ENCODE measurements at places on chromosomes 1 and 21.

- DNase-seq: no peak
These were observed 11.3 kb downstream of the CDK18 start for GRCh38 chr1:205515781-205516253.

- DNase-seq: peak; percentile 60
These were observed 12.0 kb downstream of the XCL2 start for GRCh38 chr1:168531615-168532345.

DNA sequence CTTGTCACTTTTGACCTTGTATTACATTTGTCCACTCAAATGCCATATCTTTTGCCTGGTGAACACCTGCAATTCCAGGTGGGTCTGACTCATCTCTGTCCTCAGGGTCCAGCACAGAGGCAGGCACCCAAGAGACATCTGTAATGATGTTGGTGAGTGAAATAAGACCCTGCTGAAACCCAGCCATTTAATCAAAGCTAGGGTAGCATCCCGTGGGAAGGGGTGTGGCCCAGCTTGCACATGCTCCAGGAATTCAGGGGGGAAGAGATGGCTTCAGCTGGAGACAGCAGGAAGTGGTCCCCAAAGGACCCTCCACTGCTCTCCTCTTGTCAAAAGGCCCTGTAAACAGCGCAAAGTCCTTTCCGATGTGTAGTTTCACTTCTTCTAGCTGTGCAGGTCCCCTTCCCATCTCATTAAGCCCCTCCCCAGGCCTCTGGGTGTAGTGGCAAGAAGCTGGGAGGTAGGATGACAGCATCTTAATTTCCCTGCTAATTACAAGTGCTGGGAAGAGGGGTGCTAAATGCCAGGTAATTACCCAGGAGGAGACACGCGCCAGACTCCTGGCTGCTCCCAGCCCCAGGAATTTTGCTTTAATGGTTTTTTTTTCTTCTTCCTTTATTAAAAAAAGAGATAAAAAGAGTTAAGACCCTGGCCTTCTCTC is 54.4 kb upstream of the TRABD2B start:
- DNase-seq: no peak

DNA sequence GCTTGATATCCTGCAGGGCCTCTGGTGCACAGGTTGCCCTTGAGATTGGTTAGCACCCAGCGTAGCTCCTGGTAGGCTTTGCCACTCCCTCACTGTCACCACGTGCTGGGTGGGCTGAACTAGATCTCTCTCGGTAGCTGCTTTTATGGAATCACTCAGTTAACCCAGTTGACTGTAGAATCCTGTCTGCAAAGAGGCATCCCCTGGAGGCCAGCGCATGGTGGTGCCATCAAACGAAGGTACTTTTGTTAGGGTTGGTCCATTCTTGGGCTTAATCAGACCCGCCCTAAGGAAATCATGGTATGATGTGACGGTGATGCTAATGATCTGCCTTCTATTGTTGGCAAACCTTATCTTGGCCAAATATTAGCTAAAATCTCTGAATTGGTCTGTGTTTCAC is 153.4 kb downstream of the GALNT2 start:
- DNase-seq: no peak

GRCh38 chr1:182292193-182292741 is 99.3 kb downstream of the GLUL start:
- DNase-seq: no peak

DNA sequence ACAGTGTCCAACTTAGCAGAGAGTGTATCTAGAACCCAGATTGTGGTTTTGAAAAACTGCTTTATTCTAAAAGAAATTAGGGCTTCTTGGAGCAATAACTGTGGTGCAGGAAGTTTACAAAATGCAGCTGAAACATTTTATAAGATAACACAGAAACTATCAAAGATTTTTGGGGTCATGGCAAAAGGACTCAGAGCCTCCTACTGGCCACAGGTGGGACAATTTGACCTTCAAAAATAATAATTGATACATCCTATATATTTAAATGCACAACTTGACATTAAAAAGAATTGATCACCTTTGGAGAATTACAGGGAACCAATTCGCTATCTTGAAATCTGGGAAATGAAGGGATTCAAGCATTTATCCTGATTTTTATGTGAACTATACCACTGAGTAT is 235.2 kb downstream of the RPS6KC1 start:
- DNase-seq: no peak

- DNase-seq: peak; percentile 69
These were observed 7.8 kb downstream of the C1orf162 start for GRCh38 chr1:111481387-111482221.

DNA sequence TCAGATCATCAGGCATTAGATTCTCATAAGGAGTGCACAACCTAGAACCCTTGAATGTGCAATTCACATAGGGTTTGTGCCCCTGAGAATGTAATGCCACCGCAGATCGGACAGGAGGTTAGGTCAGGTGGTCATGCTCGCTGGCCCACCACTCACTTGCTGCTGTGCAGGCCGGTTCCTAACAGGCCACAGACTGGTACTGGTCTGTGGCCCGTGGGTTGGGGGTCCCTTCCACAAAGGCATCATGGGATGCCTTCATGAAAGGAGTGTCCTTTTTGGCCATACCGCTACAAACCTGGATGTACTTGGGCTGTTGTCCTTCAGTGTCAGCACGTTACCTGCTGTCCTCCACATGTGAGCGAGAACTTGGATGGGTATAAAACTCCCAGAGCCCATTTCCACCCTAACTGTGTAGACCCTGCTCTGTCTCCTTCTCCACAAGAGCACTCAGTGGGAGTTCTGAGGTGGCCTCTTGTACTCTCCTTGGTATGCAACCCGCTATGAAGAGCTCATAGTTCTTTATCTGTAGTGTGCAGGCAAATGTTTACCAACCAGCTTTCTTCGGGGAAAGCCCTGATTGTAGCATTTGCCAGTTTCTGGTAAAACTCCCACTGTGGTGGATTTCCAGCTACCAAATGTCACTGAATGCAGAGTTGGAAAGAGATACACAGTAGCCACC is 41.7 kb upstream of the SLC19A1 start:
- DNase-seq: no peak

DNA sequence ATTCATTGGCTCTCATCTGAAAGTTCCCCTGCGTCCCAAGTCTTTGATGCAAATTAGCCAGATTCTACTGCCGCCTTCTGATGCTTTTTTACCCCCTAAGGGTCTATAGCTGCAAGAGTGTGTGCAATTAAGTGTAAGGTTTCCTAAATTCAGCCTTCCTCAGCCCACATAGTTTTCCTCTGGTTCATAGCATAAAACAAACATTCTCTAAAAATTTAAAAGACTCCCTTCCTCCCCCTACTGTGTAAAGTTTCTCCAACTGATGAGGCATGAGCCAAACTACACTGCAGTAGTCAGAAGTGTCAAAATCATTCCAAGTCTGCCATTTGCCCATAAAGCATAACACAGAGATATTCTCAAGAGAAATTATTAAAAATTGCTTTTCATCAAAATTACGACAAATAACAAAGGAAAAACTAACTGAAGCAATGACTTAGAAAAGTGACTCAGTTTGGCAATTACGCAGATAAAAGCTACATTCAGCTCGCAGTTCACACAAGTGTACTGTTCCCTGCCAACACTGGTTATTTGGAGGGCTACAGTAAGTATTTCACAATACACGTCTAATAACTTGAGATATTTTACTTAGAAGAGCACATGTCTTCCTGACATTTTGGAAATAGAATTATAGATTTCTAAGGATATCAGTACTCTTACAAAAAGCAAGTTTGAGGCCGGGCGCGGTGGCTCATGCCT is 15.4 kb downstream of the KCNH1 start:
- no peak for DNase-seq

DNA sequence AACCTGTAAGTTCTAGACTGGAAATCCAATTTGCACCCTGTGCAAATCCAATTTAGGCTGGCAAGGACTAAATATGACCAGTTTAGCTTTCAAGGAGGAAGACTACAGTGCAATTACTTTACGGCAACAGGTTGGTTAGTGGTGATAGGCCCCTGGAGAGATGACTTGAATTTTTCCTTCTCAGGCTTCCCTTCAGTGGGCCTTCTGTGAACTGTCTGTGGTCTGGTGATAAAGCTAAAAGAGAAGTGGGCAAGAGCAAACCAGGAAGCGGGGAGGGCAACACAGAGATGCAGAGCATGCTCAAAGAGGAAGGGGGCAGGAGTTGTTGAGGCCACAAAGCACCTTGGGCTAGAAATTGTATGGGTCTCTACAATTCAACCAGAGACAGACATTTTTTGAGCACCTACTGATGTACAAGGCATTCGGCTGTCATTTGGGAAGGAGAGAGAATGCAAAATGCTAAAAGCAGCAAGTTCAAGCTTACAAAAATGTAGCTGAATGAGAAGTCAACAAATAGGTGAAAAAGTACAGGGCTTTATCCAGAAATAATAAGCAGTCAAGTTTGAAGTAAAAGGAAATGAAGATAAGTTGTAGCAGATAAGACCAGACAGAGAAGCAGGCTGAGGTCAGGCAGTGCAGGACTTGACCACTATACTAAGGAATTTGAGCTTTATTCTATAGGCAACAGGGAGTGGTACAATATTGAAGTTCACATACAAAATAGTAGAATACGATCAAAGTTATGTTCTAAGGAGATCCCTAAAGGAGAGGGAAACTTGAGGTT is 23.9 kb downstream of the INPP5B start:
- peak; percentile 20 for DNase-seq

- DNase-seq: no peak
These were observed 145.0 kb upstream of the DNAH14 start for GRCh38 chr1:224784265-224785039.

DNA sequence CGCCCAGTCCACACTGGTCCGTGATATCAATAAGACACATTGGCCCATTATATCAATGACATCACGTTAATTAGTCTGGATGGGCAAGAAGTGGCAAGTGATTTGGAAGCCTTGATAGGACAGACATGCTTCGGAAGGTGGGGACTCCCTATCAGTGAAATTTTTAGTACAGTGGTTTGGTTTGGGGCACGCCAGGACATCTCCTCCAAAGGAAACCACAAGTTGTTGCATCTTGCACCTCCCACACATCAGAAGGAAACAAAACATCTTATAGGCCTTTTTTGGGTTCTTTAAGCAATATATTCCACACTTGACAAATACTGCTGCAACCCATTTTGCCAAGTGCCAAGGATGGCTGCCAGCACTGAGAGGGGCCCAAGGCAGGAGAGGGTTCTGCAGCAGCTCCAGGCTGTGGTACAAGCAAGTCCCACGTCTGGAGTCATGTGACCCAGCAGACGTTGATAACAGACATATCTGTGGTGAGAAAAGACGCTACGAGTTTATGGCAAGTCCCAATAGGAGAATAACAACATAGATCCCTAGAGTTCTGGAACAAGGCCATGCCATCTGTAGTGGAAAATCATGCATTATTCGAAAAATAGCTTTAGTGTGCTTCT is 95.3 kb upstream of the DISP3 start:
- no peak for DNase-seq

- DNase-seq: no peak
These were observed 14.8 kb upstream of the TMEM222 start for GRCh38 chr1:27306892-27307761.

GRCh38 chr21:33993286-33994231 is 78.0 kb upstream of the ATP5PO start:
- no peak for DNase-seq

GRCh38 chr1:219460896-219461815 is 151.7 kb downstream of the ZC3H11B start:
- peak; percentile 2 for DNase-seq

- no peak for DNase-seq
These were observed 20.4 kb downstream of the LHX4 start for GRCh38 chr1:180250499-180250770.

DNA sequence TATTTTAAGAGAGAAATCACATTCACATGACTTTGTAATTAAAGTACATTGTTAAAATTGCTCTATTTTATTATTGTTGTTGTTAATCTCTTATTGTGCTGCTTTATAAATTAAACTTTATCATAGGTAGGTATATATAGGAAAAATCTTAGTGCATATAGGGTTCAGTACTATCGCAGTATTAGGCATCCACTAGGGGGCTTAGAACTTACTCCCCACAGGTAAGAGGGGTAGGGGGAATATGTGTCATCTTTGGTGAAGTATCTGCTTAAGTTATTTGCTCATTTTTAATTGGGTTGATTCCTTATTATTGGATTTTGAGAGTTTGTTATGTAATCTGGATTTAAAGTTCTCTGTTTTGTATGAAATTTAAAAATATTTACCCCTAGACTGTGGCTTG is 385.2 kb downstream of the DUSP10 start:
- no peak for DNase-seq

DNA sequence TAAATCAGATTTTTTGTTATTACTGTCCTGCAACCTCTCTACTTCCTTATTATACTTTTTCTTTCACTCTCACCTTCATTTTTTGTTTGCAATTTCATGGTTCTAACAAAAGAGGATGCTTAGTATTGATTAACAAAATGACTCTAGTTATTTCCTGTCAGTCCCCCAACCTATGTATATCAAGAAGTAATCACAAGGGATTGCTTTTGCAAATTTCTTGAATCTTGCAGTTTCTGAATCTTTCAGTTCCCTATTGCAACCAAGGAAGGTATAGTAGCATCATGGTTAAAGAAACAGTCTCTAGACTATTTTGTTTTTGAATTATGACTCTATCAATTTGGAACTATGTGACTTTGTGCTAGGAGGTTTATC is 446.9 kb downstream of the NEGR1 start:
- no peak for DNase-seq

- no peak for DNase-seq
These were observed 20.0 kb downstream of the MMEL1 start for GRCh38 chr1:2612591-2613365.

DNA sequence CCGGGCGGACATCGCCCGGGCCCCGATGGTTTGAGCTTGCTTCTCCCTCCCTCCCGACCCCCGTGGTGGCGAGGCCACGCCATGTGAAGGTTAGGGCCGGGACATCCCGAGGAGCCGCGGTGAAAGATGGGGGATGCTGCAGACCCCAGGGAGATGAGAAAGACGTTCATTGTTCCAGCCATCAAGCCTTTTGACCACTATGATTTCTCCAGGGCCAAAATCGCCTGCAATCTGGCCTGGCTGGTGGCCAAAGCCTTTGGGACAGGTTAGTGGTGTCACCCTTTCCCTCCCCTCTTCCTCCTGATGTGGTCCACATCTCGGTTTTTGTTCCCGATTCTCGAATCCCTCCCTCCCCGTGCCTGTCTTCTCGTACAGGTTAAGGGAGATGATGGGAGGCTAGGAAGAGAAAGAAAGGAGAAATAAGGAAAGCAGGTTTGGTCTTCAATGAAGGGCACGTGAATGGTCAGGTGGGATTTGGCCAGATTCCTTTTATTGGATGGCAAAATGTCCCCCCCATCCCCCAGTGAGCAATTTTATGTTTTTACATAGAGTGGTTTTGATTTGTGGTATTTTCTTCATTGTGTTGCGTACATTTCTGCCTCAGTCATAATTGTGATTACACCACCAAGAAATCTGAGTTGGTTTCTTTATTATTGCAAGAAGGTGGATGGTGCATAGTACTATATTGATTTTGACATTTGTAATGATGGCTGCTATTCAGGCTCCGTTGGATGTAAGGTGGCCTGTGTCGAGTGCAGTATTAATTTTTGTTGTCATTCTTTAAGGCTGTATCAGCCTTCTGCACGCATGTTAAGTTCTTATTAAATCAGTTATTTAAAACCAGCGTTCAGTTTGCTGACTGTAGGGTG is 1.2 kb downstream of the CAMSAP2 start:
- no peak for DNase-seq

- DNase-seq: no peak
These were observed 25.2 kb upstream of the PRDX6 start for GRCh38 chr1:173451981-173452380.
